Motor neuron (in vitro differentiated cells): ENCODE measurements at places on chromosomes 6 and 20. TPM values are rescaled to one million over a fixed set of nuclear protein-coding genes. Genes with fewer than 3 reads are reported as not detected.

DNA sequence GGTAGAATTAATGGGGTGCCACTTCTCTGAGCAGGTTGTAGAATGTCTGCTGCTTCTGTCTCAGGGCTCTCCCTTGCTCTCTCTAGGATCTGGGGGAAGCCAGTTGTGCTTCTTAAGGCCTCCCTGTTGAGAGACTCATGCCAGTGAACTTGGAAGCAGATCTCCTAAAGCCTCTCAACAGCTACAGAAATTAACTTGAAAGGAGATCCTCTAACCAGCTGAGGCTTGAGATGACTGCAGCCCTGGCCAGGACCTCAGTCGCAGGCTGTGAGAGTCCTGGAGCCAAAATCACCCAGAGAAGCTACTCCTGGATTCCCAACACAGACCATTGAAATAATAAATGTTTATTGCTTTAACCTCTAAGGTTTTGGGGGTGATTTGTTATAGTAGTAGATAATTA is 180.2 kb upstream of the MARCKS start:
- ATAC-seq = no peak

DNA sequence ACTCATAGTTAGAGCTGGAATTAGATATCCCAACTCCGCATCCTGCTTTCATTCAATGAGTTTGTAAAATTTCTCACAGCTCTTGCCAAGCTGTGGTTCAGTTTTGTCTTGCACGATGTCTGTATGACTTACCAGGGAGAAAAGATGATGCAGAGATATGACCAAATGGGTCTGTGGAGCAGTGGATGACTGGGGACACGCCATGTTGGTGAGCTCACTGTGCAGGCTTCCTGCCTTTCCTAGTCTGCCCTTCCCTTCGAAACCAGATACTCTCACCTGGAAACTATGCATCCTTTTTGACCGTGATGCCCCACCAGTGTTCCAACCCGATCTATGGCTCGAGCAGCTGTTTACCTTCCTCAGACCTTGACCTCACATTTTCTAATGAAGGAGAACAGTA is 262.7 kb upstream of the BMP2 start:
- ATAC-seq = no peak

DNA sequence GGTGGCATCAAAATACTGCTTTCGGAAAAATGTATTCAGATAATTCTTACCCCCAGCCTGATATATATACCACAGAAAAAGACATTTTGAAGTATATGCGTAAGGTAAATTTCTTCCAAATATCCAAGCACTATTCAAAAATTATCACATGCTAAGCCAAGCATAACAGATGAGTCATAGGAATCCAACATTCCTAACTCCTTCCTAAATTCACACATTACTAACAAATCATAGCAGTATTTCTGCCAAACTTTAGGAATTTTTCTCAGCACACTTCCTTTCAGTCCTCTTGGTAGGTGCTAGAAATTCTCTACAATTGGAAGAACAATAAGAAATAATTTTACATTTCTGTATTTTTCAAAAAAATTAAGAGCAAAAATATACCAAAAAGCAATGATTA is 417.5 kb downstream of the EYS start:
- no peak for ATAC-seq

The SEMG1 gene
- total RNA-seq = not detected in 2 replicates

The RFX6 gene
- total RNA-seq = 0.19 and 0.39 TPM in 2 replicates

The CTCFL gene
- total RNA-seq = 0.38 and 0.50 TPM in 2 replicates

- no peak for ATAC-seq
These were observed 1.9 kb downstream of the MCCD1 start for GRCh38 chr6:31530659-31531058.

- peak; percentile 67 for ATAC-seq
These were observed 74.7 kb downstream of the PTCHD4 start for GRCh38 chr6:48036316-48036715.

DNA sequence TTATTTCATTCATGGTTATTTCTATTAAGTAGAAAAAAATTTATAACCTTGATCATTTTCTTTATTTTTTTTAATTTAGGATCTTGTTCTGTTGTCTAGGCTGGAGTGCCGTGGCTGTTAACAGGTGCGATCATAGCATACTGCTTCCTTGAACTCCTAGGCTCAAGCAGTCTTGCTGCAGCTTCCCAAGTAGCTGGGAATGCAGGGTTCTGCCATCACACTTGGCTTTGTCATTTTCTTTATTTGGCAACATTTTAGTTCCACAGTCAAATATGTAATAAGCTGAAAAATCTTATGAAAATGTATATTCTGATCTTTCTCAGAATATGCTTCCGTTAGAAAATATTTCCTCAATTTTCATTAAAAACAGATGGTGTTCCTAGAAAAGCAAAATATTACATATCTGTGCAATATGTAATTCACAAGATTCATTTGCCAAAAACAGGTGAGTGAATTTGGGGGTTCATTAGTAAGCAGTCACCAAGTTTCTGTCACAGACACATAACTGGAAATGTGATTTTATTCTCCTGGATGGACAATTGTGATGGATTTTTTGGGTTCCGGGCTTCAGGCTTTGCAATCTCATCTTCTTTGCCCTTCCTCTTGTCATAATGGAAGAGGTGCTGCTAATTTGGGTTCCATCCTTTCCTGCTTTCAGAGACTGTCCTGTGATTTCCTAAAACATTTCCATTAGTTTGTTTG is 21.5 kb downstream of the AMD1 start:
- no peak for ATAC-seq

The SCRT2 gene
- total RNA-seq = 0.48 and 0.71 TPM in 2 replicates

- no peak for ATAC-seq
These were observed 168.3 kb downstream of the FAXC start for GRCh38 chr6:99181174-99181573.

DNA sequence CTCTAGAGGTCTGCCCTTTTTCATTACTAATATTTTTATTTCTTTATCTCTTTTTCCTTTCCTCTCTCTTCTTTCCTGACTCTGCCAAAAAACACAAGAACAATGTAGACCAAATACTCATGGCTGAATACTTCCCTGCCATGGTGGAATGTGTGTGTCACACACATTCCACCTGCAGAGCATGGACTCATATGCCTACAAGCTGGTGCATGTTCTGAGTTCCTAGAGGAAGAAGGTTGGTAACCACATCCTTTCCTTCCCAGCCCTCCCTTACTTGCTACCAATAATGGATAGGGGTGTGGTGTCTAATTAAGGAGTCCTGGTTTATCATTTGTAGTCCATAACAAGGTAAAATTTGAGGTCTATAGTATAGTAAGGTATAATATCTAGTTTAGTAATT is 15.2 kb upstream of the CST9L start:
- no peak for ATAC-seq

The C6orf141 gene
- total RNA-seq = not detected in 2 replicates

DNA sequence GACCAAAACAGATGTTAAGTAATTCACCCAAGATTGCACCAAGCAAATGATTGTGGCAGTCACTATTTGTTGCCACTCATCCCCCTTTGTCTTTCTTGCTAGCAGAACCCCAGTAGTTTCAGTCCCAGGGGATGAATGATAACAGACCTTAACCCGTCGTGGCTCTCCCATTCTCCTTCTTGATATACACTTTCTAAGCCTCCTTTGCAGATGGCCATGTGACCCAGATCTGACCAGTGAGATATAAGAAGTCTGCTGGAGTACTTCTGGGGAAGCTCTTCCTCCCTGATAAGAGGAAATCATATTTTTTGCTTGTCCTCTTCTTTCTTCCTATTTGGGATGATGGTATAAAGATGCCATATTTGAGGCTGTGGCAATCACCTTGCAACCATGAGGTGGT is 9.6 kb upstream of the SH3BGRL2 start:
- ATAC-seq = no peak

- peak; percentile 27 for ATAC-seq
These were observed 1.2 kb downstream of the DDR1 start for GRCh38 chr6:30885481-30885998.

The GCNT2 gene
- 11.4 and 12.5 TPM in 2 replicates for total RNA-seq

DNA sequence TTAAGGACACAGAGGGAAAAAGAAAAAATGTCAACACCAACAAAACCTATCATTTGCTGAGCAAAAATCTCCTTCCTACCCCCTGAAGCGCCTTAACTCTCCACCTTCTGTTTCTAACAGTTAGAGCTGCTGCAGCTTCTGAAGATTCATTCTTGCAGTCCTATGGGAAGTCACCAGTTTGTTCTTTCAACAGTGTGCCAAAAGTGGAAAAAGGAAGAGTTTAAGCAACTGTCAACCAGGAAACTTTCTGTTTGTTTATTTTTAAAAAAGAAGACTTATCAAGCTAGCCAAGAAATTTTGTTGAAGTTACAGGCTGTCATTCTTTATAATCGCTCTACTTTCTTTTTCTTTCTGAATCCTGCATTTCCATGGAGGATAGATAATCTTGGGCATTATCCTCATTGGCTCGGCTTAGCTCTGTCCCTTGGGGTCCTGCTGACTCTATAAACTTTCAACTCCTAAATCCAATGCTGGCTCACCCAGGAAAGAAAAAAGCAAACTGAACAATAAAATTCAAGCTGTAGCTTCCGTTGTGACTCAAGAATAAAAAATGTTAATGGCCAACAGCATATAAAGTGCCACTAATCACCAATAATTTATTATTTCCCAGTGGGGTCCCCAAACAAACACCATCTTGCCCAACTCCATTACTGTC is 172.8 kb upstream of the CITED2 start:
- ATAC-seq = no peak

DNA sequence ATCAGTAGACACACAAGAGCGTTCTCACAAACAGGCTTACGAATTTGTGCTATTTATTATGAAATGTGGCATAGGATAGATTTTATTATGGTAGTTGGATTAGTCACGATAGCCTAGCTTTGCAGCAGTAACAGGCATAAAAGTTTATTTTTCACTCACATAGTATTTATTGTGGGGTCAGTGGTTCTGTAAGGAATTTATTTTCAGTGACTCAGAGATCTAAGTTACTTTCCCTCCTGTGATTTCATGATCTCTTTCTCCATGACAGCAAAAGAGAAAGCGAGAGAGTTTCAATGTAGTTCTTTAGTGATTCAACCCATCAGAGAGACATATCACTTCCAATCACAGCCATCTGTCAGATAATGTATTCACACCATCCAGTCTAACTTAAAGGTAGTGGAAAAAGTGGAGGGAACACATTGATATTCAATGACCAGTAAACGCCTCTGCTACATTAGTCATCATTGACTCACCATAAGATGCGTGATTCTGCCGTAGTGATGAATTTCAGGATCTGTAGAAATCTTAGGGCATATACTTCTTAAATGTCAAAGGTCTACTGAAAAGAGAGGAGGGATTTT is 605.5 kb downstream of the HDGFL1 start:
- peak; percentile 85 for ATAC-seq

- no peak for ATAC-seq
These were observed 646 bp downstream of the HEY2 start for GRCh38 chr6:125749865-125750691.

The ENPP4 gene
- total RNA-seq = 1.4 and 1.6 TPM in 2 replicates

The KCNK5 gene
- total RNA-seq = 2.8 and 3.1 TPM in 2 replicates

DNA sequence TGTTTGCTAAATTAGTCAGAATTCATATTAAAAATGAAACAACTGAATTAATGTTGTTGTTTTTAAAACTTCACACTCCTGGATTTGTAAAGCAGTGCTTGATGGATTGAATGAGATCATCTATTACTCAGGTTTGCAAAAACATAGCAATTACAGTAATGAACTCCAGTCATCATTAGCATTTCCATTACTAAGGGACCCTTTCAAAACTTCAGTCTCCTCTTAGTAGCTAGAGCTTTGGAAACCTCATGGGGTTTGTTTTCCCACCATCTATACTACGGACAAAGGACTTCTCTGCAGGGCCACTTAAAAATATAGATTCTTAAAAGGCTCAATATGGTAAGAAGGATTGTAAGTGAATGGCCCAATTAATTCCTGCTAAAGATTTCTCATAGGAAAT is 209.9 kb upstream of the PRND start:
- ATAC-seq = no peak

DNA sequence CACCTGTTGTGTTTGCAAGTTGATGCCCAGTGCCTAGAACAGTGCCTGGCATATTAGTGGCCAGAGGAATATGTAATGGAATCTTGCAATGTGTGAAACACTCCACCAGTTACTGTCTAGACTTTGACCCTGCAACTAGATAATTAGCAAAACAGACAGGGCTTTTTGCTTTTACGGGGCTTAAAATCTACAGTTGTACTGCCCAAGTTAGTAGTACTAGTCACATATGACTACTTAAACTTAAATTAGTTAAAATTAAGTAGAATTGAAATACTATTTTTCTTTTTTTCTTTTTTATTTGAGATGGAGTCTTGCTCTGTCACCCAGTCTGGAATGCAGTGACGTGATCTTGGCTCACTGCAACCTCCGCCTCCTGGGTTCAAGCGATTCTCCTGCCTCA is 44.3 kb upstream of the PLCB4 start:
- ATAC-seq = no peak

The SLC44A4 gene
- not detected in 2 replicates for total RNA-seq

- ATAC-seq = peak; percentile 55
These were observed 584 bp downstream of the PTK7 start for GRCh38 chr6:43076464-43077332.

DNA sequence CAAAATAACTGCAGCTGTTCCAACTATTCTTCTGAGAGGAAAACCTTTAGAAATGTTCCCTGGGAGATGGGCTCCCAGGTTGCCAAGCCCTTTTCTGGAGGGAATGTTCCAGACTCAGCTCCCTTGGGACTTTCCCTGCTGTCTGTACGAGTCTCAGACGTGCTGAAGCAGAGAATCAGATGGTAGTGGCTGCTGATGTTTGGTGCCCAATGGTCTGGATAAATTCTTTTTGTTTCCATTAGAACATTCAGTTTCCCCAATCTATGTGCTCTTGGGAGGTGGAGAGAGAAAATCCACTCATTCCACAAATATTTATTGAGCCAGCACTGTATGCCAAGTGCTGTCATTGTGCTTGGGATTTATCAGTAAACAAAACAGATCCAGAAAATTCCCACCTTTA is 40.0 kb downstream of the SNHG17 start:
- ATAC-seq = no peak

DNA sequence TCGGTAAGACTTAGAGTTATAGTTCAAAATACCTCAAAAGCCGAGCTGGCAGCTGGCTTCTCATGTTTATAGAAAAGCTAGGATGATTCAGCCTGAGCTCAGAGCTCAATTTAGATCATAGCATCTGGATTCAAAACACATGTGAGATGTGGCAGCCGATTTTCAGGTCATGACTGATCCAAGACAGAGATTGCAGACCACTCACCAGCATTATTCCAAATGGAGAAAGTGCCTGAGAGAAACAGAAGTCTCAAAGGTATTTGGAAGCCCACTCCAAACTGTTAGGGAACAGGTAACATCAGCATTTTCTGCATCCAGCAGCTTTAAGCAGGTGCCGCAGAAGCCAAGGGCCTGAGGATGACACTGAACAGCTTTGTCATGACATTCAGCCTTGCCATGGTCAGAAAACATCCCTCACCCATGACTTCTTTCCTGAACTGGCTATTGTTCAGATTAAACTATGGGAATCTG is 102.2 kb downstream of the BACH2 start:
- no peak for ATAC-seq

The CASS4 gene
- 0.17 and 0.36 TPM in 2 replicates for total RNA-seq

GRCh38 chr6:8674126-8674525 is 238.8 kb upstream of the SLC35B3 start:
- ATAC-seq = no peak

- ATAC-seq = peak; percentile 82
These were observed 85.2 kb downstream of the SHLD1 start for GRCh38 chr20:5835321-5835821.
